ENCODE measurements at places on chromosomes 7 and 10.

DNA sequence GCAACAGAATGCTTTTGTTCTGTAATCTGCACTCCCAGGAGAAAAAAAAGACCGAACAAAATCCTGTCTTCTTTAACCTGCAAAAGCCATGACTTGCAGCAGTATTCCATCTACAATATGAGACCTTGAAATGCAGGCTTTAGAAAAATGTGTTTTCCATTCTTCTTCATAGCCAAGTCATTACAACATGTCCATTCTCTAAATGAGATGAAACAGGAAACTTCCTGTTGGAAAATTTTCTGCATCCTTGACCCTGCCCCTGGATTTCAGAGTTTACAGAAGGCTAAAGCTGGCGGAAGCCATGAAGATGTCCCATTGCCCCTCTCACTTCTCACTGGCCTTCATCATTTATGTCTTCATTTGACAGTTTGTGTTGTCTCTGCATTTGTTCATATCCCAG is 546.4 kb downstream of the TNS3 start:
- DNase-seq: no peak

- no peak for DNase-seq
These were observed 179.8 kb downstream of the DYNC1I1 start for GRCh38 chr7:95951997-95952795.

DNA sequence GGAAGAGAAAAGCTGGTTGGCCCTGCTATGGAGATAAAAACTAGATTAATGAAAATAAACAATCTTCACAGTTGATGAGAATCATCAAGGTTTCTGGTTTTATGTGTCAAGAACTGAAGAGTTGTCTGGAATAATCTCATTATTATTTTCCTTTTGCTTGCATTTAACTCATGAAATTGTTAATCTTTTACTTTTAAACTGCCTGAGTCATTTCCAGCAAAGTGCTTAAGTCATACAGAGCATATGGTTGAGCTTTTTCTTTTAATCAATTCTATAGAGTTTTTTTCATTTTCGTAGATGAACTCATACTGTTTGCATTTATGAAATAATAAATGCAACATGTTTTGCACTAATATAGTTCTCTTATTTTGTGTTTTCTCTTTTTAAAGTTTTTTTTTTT is 747.9 kb downstream of the NXPH1 start:
- DNase-seq: no peak

DNA sequence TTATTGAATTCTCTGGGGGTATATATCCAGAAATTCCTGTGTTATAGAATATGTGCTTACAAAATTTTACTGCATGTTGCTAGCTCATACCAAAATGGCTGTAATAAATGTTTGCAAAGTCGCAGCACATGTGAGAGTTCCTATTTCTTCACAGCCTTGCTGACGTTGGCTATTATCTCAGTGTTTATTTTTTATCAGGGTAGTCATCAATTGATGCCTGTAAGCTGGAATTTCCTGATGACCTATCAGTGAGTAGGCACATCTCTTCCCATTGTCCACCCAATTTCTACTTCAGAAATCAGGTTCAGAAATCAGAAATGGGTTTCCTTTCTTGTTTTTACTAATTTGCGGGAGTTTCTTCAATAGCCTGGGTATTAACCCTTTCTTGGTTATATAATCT is 268.1 kb upstream of the FZD8 start:
- DNase-seq: no peak

DNA sequence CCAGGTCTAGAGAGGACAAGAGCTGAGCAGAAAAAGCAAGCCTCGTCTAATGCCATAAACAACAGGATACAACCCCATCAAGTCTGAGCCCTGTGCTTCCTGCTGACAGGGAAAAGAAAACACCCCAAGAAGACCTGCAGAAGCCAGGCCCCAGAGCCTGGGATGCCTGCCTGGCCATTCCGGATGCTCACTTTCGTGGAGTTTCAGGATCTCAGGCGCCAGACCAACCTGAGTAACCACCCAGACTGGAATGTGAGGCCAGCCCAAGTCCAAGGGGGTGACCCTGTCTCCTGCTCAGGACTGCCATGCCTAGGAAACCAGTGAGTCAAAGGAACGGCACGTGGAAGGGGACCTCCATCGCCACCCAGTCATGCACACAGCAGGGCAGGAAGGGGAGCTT is 74.3 kb downstream of the PLXNA4 start:
- DNase-seq: no peak
